ENCODE measurements at places on chromosomes 7 and 10.

- no peak for DNase-seq
Measured at GRCh38 chr10:132489053-132489703, 48.4 kb upstream of the INPP5A start.

GRCh38 chr10:46239247-46239646, 47.5 kb upstream of the ANTXRL start:
- no peak for DNase-seq

- no peak for DNase-seq
Measured at GRCh38 chr10:114349522-114350215, 54.6 kb downstream of the AFAP1L2 start.

- no peak for DNase-seq
Measured at GRCh38 chr10:113493195-113493594, 59.7 kb upstream of the HABP2 start.

- no peak for DNase-seq
Measured at GRCh38 chr7:128446306-128446705, 9.4 kb upstream of the HILPDA start.

GRCh38 chr10:49178489-49179471, 9.4 kb downstream of the TMEM273 start:
- DNase-seq: no peak

GRCh38 chr7:3194501-3195141, 106.4 kb upstream of the SDK1 start:
- DNase-seq: no peak

GRCh38 chr7:141950806-141951205, 4.0 kb upstream of the CLEC5A start:
- no peak for DNase-seq

DNA sequence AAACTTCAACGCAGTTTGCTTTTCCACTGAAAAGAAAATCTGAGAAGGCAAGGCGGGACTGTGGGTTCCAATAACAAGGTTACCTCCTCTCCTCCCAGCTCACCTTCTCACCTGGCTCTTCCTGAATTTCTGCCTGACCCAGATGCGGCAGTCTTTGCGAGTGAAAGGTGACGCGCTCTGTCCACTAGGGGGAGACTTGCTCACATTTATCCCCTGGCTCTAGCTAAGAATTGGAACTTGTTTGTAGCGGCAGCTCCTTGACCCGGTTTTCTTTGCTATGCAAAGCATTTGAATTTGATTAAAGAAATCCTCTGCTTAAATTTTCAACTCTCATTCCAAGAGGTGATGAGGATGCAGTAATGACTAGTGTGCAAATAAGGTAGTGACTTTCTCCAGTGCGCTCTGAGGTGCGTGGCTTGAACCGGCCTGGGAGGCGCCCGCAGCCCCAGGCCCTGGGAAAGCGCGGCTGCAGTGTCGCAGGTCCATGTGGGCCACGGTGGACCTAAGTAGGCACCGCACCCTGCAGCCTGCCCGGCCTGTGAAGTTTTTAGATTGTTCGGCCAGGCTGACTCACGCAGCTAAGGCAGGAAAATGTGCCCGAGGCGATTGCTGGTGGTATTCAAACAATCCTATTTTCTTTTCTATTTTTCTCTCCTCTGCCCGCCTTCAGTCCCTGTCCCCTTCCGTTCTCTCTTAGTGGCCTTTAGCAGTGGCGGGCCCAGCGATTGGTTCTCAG, 336.9 kb upstream of the NPSR1 start:
- DNase-seq: no peak

- no peak for DNase-seq
Measured at GRCh38 chr10:37379991-37380390, 254.6 kb downstream of the ANKRD30A start.

DNA sequence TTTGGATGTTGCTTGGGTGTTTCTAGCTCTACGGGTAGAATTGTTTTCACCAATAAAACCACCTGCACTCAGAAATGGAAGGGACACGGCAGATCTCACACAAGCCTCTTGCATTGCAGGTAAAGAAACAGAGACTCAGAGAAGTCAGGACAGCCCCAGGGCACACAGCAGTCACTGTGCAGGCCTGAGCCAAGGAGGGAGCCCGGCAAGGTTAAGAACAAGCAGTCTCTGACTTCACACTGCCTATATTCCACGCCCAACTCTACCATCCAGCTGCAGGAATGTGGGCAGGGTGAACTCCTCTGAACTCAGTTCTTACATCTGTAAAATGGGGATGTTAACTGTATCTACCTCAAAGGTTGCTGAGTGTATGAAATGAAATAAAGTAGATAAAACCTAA, 15.4 kb downstream of the CHST15 start:
- no peak for DNase-seq

DNA sequence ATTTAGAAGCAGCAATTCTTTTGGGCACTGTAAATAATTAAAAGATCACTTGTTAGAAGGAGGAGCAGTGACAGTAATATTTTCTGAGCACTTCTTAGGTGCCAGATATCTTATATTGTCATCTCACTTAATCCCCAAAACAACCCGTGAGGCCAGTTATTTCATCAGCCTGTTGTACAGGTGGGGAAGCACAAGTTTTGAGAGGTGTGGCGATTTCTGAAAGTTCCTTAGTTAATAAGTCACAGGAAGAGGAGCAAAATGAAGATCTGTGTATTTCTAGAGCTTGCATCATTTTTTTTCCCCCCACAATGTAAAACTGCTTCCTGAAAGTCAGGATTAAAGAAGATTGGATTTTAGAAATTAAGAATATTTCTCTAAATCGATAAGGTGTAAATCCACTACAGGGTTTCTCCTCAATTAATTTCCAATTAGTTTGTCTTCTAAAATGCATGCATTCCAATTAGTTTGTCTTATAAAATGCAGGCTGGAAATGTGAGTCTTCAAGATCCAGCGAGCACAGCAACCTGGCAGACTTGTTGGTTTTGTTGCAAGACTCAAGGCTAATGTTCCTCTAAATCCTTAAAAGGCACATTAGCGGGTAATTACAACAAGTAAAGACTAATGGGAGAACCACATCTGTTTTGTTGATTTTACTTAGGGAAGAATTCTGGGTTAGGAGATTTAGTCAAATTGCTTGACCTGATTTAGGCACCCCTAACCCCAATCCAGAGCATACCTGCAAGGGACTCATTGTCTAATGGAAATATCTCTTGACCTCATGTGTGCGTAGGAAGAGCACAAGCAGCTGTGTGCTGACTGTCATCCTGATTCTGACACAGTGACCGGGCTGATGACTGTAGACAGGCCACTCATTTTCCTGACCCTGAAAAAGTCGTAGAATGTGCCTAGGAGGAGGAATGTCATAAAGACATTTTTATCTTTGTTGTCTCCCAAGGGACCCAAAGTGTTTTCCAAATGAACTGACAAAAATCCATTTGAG, 272.0 kb downstream of the BAMBI start:
- DNase-seq: no peak

DNA sequence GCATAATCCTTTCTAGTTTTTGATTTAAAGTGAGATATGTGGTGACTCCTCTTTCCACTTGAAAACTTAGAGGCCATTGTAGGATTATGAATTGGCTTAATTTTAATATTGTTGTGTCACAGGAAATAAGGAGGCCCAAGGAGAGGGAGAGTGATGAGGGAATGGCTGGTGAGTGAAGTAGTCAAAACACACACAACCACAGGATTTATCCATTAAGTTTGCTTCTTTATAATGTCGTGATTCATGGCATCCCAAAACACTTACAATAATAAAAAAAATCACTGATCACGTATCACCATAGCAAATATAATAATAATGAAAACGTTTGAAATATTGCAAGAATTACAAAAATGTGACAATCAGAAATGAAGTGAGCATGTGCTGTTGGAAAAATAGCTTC, 1215.5 kb upstream of the LRRTM3 start:
- no peak for DNase-seq

GRCh38 chr7:7157177-7157886, 25.0 kb upstream of the C1GALT1 start:
- peak; percentile 25 for DNase-seq

DNA sequence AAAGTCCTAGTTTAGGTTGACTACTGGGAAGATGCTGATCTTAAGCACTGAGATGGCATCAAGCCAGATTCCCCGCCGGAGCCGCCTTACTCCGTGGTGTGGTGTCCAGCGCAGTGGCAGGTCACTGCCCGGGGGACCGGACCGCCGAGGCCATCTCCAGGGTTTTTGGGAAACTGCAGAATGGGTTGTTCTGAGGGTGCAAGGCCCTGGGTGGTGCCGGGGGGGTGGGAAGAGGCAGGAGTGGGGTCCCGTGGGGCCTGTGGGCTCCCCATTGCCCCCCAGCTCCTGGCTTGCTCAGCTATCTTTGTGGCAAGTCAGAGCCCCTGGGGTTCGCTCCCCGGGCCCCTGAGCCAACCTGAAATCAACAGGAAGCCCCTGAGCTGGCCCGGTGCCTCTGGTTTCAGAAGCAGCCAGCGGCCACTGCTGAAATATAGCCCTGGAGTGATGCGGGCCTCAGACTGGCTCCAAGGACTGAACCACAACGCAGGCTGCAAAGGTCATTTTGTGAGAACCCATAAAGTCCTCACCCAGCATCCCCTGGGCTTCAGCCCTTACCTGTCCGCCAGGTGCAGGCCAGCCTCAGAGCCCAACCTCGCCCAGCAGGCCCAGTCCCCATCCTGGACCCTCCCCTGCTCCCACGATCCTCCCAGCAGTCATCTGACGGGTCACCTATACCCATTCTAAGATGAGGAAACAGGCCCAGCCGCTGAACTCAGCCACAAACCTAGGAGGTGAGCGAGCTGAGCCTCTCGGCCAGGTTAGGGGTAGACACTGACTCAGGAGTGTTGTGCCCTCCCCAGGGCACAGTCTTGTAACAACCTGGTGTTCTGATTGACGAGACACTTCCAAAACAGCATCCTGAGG, 102.7 kb downstream of the PDGFA start:
- no peak for DNase-seq

GRCh38 chr10:130138479-130138866, 2.3 kb downstream of the GLRX3 start:
- DNase-seq: no peak

DNA sequence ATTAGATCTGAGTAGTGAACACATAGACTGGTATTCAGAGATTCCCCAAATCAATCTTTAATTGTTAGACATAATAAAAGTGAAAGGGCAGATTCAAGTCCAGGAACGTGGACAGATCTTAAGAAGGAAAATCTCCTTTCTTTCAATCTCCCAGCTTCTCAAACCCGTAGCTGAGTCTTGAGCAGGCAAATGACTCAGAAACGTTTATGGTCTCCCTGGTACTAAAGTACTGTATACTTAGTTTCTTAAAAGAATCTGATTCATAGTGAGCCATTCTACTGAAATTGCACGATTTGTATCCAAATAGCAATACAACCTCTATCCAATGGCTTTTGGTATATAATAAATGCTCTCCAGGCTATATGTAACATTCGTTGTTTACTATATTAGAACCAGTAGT, 140.4 kb upstream of the RHEB start:
- DNase-seq: no peak

GRCh38 chr10:3737864-3738263, 47.1 kb downstream of the KLF6 start:
- DNase-seq: no peak

GRCh38 chr10:6458814-6459213, 121.3 kb downstream of the PRKCQ start:
- DNase-seq: no peak
